AG04450 (cell line): ENCODE measurements at places on chromosomes 3 and 15.

- DNase-seq: no peak
Observed at GRCh38 chr3:43994657-43995546, 246.8 kb upstream of the TOPAZ1 start.

GRCh38 chr3:196406811-196407470 lies 25.3 kb downstream of the UBXN7 start:
- DNase-seq: peak; percentile 63

GRCh38 chr15:78209646-78210348 lies 24.6 kb downstream of the ACSBG1 start:
- DNase-seq: no peak

DNA sequence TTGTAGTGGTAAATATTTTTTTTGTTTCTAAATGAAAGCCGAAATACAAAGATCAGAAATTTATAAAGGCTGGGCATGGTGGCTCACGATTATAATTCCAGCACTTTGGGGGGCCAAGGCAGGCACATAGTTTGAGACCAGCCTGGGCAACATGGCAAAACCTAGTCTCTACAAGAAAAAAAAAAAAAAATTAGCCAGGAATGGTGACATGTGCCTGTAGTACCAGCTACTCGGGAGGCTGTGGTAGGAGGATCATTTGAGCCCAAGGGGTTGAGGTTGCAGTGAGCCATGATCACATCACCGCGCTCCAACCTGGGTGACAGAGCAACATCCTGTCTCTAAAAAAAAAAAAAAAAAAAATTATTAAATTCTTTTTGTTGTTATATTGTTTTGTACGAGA lies 6.9 kb downstream of the DENND4A start:
- DNase-seq: no peak
